ENCODE measurements at places on chromosomes 16 and 17.

DNA sequence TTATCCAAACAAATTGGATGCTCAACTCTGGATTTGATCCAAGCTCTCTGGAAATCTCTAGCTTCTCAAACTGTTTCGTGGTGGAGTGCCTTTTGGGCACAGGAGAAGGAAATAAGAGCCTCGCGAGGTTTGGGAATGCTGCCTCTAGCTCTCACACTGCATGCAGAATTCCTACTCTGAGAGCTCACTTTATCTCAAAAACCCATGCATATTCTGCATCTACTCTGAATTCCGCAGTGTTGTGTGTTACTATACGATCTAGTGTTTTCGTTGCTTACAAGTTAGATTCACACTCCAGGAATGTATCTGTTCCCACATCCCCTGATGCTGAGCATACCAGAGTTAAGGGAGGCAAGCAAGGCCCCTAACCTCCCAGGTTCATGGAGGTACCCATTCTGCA lies 462.7 kb downstream of the WWOX start:
- DNase-seq, result no peak

- DNase-seq, result no peak
Measured at GRCh38 chr17:33929181-33929724, 325.8 kb upstream of the CCL2 start.

DNA sequence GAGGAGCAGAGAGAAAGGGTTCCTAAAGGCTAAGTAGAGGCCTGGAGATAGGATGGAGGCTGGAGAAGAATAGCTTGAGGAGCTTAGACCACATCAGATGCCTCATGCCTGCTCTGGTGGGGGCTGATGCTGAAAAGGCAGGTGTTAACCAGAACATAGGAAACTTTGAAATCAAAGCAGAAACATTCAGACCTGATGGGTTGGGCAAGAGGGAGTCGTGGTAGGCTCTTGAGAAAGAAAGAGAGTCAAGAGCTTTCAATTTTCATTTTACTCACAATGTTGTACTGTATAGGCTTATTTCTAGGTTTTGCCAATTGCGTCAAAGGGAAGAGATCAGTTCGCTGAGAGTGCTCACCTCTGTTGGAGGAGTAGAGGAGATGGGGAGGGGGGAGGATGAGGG lies 406.6 kb upstream of the SALL1 start:
- DNase-seq, result no peak

DNA sequence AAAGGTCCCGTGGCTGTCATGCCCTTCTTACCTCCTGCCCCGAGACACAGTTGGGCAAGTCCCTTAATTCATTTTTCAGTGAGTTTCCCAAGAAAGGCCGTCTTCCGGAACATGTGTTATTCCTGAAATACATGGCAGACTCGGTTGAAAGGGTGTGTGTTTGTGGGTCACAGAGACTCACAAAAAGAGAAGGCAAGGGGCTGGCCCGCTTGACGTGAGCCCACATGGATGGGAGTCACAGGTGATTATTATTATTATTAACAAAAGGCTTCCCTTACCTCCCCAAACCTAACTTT lies 34.1 kb upstream of the CCR7 start:
- DNase-seq, result no peak

- no peak for DNase-seq
Measured at GRCh38 chr16:3518986-3519348, 18.2 kb downstream of the CLUAP1 start.

- DNase-seq, result no peak
Measured at GRCh38 chr17:15462976-15463772, 4.2 kb downstream of the CDRT4 start.

DNA sequence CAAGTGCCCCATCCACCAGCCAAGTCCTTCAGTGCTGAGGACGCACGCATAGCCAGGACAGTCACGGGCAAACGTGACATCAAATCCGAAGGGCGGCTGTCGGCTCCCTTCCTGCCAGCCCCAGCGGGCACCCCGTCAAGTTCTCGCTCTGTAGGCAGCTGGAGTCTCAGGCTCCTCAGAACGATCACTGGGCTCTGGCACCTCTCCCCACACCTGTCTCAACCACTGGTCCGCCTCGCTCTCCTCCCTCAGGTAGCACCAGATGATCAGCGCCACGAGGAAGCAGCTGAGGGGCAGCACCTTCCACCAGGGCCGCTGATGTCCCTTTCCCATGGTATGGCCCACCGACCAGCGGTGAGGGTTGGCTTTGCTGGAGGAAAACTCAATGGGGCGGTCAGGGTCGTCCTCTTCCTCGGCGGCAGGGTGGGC lies 422 bp downstream of the UQCC4 start:
- DNase-seq, result no peak

DNA sequence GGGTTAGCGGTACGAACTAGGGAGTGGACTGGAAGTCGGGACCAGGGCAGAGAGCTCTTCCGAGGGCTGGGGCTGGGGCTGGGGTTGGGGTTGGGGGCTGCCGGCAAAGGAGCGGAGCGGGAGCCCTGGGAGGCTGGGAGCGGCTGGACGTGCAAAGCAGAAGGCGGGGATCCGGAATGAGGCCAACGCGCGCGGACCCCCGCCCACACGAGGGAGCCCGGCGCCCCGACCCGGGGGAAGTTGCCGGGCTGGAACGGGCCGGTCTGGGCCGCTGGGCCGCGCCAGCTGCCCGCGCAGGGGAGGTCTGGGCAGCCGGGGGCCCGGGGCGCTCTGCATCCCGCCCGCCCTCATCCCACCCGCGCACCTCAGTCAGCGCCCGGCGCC lies 323 bp downstream of the ST3GAL2 start:
- DNase-seq, result no peak

- DNase-seq, result no peak
Measured at GRCh38 chr16:20410121-20410723, 888 bp downstream of the ACSM5 start.

- no peak for DNase-seq
Measured at GRCh38 chr16:24130494-24131085, 125.5 kb upstream of the CACNG3 start.

DNA sequence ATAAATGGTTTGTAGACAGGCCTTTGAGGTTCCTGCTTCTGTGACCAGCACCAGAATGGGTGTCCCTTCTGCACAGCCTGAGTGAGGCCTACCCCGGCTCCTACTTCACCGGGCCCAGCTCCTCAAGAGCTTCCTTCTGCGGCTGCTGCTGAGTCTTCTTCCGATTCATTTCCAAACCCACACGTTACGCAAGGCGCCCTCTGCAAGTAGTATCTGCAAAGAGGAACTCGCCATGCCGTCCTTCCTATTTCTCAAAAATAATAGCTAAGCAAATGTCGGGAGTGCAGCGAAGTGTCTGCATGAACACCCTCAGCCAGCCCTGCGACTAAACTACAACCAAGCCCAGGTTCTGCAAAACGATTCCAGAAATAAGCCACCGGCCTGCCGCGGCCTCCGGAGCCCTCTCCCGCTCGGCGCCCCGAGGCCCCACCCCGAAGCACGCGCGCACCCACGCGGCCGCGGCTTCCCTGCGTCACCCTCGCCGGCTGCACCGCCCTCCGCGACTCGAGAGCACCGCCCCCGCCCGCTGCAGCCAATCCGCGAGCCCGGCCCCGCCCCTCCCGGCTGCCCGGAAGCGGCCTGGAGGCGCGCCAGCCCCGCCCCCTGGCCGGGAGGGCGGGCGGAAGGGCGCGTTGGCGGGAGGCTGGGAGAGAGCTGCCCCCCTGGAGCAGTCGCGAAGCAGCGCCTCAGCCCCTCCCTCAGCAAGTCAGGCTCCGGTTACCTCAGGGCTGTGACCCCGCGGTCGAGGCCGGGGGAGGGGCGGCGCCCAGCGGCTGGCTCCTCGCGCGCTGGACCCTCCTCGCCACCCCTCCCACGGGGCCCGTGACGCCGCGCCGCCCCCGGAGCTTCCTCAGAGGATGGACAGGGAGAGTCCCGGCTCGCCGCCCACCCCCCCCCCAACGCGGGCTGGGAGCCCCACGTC lies 8.3 kb downstream of the MNT start:
- peak; percentile 77 for DNase-seq

GRCh38 chr17:27846042-27846655 lies 45.8 kb upstream of the NOS2 start:
- DNase-seq, result no peak

GRCh38 chr17:79993390-79994227 lies 42.1 kb downstream of the TBC1D16 start:
- DNase-seq, result peak; percentile 52

GRCh38 chr16:66858740-66859396 lies 14.7 kb downstream of the CA7 start:
- DNase-seq, result no peak

- no peak for DNase-seq
Measured at GRCh38 chr16:3687021-3687420, 30.3 kb downstream of the TRAP1 start.

DNA sequence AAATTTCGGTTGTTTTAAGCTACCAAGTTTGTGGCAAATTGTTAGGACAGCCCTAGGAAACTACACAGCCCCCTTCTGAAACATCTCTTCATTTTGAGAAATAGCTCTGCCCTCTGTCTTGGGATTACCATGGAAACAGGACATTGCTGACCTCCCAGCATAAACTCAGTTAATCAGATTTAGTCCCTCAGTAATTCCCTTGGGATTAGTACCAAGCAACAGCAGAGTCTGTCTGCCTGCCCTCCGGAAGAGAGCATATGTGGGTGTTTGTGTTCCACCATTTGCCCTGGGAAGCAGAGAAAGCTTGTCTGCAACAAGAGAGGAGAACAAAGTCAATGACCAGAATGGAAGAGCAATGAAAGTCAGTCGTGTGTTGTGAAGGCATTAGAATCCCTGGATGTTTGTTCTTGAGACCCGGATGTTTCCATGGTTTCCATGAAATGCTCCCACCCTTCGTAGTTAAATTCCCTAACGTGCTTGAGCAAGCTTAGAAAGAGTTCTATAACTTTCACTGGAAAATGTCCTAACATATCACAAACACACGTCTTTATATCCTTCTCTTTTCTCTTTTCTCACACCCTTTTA lies 26.2 kb downstream of the NUDT7 start:
- no peak for DNase-seq

GRCh38 chr16:74257061-74257460 lies 39.6 kb upstream of the PSMD7 start:
- no peak for DNase-seq

- no peak for DNase-seq
Measured at GRCh38 chr16:15593235-15593634, 49.7 kb downstream of the MARF1 start.

- DNase-seq, result no peak
Measured at GRCh38 chr16:3807425-3808123, 72.9 kb downstream of the CREBBP start.
